Small intestine (tissue), 16 donors: ENCODE measurements at places on chromosomes 1 and 21. TPM values are rescaled to one million over a fixed set of nuclear protein-coding genes. Genes with fewer than 3 reads are reported as not detected.
A peak's percentile ranks its signal among the peaks of the same experiment; 100 is the strongest.

DNA sequence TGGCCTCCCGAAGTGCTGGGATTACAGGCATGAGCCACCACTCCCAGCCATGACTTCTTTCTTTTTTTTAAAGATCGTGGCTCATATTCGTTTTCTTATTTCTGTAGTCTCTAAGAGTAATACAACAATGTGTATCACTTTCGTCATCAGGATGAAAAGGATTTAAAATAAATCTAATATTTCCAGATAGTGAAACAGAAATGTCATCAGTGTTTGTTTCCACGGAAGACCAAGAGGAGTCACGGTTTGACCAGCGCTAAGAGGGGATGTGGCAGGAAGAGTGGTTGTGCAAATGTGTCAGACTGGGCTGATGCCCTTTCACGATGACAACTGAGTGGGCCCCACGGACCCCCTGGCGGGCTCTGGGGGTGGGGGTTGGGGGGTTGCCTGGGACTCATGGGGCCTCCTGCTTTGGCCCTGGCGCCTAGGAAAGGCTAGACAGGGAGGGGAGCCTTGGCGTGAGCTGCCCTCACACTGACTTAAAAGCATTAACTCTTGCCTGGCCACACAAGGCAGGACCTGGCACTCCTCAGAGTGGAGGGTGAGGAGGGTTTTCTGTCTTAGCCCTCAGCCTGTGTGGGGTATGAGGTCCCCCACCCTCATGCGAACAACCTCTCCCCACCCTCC, 8.4 kb downstream of the SOX13 start:
- DNase-seq, result no peak

- DNase-seq, result no peak
Observed at GRCh38 chr1:165999826-166000225, 167.0 kb downstream of the FAM78B start.

DNA sequence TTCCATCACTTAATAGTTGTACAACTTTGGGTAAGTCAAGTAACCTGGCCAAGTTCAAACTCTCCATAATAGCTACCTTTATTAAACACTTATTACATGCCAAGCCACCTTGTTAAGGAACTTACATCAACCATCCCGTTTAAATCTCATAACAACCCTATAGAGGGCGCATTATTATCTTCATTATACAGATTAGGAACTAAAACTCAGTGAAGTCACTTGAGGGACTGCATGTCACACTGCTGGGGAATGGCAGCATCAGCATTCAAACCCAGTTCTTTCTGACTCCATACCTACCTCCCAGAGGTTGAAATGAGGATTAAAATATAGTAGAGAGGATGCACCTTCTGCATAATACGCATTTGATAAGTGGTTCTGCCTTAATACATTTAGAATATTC, 47.1 kb upstream of the PLA2G2C start:
- peak; percentile 41 for DNase-seq

- DNase-seq, result no peak
Observed at GRCh38 chr1:240516069-240516468, 95.9 kb downstream of the GREM2 start.

GRCh38 chr1:189596197-189596596, 881.5 kb downstream of the BRINP3 start:
- DNase-seq, result no peak

DNA sequence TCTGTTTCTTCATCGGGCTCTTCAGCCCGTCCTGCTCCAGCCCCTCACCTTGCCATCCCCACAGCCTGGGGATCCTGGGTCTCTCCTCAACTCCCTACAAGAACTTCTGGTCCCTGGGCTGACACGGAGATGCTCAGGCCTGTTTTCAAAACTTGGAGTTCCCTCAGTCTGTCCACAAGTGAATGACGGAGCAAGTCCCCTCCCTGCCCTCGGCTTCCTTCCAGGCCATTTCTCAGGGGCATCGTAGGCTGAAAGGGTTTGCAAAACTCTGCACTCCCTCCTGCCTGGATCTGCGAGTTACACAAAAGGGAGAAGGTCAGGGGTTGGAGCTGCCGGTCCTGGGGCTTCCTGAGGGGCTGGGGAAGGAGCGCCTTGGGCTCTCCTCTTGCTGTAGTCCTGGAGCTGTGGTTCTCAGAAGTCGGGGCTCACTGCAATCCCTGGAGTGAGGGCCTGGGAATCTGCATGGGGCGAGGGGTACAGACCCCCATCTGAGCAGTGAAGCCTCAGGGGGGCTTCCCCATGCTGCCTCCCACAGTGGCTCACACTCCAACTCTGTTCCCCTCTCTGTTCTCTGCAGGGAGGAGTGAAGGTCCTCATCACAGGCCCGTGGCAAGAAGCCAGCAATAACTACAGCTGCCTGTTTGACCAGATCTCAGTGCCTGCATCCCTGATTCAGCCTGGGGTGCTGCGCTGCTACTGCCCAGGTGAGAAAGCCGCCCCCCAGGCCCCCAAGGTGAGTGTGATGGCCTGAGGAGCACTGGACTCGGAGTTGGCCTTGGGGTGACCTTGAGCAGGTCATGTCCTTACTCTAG, 100.6 kb upstream of the VAMP3 start:
- DNase-seq, result no peak

The LPGAT1 gene
- polyA plus RNA-seq, result 13.4 TPM

GRCh38 chr1:181089017-181089675, 646 bp downstream of the IER5 start:
- no peak for DNase-seq

The CD48 gene
- polyA plus RNA-seq, result 9.2 TPM

- no peak for DNase-seq
Observed at GRCh38 chr21:40837456-40837855, 9.5 kb downstream of the DSCAM start.

- no peak for DNase-seq
Observed at GRCh38 chr1:20080441-20081352, 10.7 kb downstream of the PLA2G5 start.

- DNase-seq, result no peak
Observed at GRCh38 chr21:45129189-45129923, 55.0 kb downstream of the ADARB1 start.

GRCh38 chr1:245432228-245432875, 277.6 kb downstream of the KIF26B start:
- DNase-seq, result no peak

The TTC22 gene
- 27.5 TPM for polyA plus RNA-seq

DNA sequence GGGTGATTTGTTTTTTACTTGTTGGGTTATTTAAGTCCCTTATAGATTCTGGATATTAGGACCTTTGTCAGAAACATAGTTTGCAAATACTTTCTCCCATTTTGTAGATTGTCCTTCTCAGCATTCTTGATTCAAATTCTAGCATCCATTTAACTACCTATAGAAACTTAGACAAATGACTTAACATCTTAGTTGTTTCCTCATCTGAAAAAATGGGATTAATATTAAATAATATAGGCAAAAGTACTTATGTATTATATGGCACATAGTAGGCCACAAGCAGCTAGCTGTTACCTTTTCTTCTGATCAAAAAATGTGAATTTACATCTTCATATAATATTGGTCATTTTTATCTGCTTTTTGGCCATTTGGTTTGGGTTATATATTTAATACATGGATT, 307.5 kb downstream of the ZP4 start:
- no peak for DNase-seq

The WASF2 gene
- polyA plus RNA-seq, result 19.5 TPM

- DNase-seq, result no peak
Observed at GRCh38 chr1:150159550-150159949, 9.8 kb downstream of the PLEKHO1 start.

The S100A2 gene
- 9.8 TPM for polyA plus RNA-seq

- no peak for DNase-seq
Observed at GRCh38 chr1:4425892-4426291, 228.5 kb upstream of the AJAP1 start.

The PAQR6 gene
- 6.4 TPM for polyA plus RNA-seq

The RPTN gene
- polyA plus RNA-seq, result not detected

DNA sequence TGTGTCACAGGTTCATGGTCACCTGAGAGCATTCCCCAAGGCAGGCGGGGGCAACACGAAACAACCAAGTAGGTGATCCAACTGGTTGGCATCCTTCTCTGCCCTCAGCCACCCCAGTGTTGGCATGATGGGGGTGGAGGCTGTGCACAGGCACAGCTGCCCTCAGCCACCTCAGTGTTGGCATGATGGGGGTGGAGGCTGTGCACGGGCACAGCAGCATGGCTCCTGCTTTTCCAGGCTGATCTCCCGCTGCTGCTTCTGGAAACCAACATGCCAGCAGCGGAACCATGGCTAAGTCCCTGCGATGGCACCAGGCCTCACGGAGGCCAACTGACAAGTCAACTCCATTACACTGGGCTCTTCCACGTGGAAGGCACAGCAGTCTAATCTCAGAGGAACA, 447.8 kb downstream of the PTPRU start:
- DNase-seq, result no peak

DNA sequence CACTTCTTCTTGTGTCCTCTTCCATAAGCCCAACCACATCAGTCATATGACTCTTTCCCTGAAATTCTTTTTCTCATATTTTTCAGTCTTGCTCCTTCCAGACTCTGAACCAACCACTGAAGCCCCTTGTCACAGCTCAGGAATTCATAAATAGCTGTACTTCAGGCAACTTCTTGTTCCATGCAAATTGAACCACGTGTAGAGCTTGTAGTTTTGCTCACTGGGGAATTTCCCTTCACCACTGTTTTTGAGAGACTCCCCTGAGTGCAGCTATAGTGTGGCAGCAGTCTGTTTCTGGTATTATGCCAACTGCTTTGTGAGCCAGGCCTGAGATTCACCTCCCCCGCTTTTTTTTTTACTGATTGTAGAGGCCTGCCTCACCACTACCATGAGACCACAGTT, 150.3 kb upstream of the SPAG17 start:
- no peak for DNase-seq

The OLIG2 gene
- polyA plus RNA-seq, result not detected

DNA sequence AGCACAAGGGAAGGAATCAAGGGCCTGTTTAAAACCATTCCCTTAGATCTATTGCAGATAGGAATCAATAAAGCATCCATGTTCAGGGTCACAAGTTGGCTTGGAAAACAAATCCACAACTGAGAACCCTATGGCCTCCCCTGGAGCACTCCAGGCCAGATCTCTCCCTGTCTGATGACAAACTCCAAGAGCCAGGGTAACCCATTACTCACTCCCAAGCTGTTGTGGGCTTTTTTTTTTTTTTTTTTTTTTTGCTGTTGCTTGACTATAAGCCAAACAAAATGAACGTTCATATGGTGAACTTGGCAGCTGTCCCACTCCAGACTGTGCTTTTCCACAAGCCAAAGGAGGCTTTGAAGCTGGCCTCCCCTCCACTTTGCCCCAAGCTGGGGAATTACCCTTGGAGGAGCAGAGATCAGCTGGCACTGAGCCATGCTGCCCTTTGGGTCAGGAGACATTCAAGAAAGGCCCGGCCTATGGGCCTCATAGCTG, 35.7 kb upstream of the VAV3 start:
- peak; percentile 89 for DNase-seq

DNA sequence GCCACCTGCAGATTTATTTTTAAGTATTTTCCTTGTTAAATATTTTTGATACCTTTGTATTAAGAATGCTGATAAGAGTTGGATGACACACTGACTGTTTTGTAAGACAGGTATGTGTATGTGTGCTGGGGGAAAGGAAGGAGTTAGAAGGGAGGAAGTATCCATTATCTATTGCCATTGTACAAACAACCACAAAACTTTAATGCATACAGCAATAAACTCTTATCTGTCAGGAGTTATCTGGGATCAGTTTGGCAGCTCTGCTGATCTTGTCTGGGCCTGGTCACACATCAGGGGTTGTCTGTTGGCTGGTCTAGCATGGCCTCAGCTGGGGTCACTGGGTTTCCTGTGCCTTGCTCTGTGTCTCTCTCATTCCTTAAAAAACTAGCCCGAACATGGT, 423.9 kb upstream of the USP24 start:
- peak; percentile 6 for DNase-seq

The CLDN14 gene
- 0.09 TPM for polyA plus RNA-seq

DNA sequence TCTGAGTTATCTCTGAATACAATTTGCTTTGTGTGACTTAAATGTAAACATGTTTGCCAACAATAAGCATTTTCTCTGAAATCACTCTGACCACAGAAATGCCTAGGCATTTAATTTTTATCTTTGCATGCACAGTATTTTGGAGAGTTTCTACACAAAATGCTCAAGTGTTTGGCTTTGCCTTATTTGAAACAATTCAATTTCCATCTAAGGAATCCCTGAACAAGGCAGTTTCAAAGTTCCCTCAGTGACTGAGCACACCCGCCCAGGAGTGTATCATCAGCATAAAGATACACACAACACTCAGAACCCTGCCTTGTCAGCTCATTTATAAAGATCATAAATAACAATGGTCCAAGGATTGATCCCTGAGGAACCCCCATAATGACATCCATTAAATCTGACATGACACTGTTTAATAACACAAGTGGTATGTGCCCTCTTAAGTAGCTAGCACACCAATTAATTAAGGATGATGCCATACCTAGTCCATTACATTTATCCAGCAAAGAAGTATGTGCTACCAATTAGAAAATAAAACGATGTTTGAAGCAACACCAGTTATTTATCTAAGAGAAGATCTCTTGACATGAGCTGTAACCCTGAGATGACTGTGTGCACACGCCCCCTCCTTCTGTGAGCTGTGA, 585.8 kb downstream of the ADGRL2 start:
- DNase-seq, result no peak

The SMG5 gene
- polyA plus RNA-seq, result 57.0 TPM

The RXRG gene
- not detected for polyA plus RNA-seq

DNA sequence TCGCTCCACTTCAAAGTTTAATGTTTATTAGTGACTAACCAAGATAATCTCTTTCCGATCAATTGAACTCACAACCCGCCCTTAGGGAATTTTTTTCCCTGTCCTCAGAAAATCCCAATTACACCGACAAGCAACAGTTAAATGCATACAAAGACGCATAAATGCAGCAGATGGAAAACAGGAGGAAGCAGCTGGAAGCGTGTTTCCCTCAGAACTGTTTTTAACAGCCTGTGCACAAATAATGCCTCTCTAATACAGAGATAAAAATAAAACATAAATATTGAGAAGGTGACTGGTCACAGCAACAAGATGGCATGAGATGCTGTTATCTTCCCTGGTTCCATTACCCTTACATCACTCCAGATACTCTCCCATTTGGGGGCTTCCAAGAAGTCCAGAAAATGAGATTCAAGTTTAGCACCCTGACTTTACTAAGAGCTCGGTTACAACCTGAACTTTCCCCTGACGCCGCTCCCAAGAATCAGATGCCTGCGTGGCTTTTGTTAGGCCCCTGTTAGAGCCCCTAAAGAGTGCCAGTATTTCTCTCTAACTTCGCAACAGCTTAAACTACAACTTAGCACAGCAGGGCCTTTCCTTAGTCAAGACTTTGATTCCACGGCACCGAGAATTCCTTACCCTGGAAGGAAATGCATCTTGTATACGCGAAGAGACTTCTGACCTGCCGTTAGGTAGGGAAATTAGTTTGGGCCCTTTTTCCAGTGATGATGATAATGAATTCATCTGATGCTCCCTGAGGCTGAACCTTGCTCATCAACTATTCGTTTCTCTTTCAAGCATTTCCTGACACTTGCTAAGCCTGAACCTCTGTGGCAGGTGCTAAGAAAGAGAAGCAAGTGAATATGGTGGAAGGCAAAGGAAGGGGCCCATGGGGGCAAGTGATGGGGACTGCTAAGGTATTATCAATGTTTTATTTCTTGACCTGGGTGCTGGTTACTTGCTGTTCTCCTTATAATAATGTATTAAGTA, 137.7 kb upstream of the SMYD2 start:
- DNase-seq, result no peak

GRCh38 chr1:155038602-155039307, 5.1 kb downstream of the DCST1 start:
- DNase-seq, result peak; percentile 87
